Caki2 (cell line): ENCODE measurements at places on chromosomes 1 and 21.

DNA sequence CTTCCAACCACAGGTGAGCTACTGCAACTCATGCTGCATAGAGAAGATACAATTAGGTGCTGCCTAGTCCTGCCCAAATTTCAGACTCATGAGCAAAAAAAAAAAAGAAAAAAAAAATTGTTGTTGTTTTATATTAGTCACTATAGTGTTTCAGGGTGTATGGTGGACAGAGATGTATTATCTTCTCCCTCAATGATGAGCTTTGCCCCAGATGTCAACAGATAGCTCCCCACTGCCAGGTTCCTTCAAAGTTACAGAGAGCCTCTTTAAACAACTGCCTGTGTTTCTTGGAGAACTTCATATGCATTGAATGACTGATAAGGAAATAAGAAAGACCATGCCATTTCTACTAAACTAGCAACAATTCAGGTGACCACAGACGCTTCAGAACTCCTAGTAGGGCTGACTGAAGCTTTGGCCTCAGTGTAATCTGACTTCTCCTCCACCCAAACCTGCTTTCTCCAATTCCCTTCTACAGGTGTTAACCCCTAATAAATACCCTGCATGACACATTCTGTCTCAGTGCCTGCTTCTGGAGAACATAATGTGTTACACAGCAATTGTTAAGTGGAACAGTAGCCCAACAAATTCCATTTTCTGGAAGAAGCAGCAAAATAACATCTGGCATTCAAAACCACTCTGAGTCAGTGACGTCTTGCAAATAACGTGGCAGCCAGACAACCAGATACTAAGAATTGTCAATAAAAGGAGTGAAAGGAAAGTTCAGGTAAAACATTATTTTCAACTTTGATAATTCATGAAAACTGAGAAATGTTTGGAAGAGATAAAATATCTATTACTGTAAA lies 147.7 kb downstream of the CDC42BPA start:
- DNase-seq, result no peak

DNA sequence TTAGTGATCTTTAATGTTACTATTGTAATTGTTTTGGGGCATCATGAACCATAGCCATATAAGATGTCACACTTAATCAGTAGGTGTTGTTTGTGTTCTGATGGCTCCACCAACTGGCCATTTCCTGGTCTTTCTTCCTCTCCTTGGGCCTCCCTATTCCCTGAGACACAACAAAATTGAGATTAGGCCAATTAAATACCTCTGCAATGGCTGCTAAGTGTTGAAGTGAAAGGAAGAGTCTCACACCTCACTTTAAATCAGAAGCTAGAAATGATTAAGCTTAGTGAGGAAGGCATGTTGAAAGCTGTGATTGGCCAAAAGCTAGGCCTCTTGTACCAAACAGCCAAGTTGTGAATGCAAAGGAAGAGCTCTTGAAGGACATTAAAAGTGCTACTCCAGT lies 30.7 kb downstream of the PPP2R5A start:
- peak; percentile 21 for DNase-seq

- DNase-seq, result no peak
Observed at GRCh38 chr1:165052431-165052830, 304.1 kb downstream of the LMX1A start.

GRCh38 chr1:233337505-233337904 lies 10.0 kb downstream of the MAP3K21 start:
- no peak for DNase-seq

DNA sequence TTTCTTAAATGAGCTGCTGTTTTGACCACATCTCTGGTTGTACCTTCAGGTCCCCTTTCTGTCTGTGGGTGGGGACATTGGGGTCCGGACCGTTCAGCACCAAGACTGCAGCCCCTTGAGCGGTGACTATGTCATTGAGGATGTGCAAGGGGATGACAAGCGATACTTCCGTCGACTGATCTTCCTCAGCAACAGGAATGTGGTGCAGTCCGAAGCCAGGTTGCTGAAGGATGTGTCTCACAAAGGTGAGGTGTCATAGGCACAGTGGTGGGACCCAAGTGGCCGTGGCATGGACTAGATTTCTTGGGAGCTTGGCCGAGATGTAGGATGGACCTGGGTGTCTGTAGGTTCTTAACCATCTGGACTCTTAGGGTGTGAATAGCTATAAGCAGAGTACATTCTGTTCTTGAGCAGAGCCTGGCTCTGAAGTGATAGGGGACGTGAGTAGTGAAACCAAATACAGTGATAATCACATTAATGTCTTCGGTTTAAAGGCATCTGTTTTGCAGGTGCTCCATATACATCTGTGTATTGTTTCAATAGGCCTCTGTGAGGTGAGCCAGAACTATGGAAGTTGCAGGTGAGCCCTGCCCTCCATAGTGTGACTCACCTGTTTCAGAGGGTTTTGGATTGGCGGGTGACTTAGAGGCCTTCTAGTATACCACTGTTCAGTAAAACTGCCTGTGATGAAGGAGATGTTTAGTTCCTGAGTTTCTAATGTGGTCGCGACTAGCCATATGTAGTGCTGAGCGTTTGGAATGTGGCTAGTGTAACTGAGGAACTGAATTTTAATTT lies 6.4 kb downstream of the METTL13 start:
- DNase-seq, result no peak

GRCh38 chr1:162218975-162219374 lies 149.5 kb downstream of the NOS1AP start:
- DNase-seq, result no peak

DNA sequence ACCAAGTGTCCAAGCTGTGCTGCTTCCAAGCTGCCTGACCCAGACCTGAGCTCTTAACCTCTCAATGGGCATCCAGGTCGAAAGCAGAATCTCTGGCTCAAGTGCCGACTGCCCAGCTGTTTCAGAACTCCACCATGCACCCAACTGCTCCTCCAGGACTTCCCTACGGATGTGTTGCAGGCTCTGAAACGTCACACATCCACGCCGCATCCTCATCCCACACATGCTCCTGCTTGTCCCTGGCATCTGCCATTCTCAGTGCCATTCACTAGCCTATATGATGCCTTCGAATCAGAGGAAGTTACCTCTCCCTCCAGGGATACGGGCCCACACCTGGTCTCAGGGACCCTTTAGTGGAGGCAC lies 11.2 kb downstream of the PDZK1IP1 start:
- no peak for DNase-seq

DNA sequence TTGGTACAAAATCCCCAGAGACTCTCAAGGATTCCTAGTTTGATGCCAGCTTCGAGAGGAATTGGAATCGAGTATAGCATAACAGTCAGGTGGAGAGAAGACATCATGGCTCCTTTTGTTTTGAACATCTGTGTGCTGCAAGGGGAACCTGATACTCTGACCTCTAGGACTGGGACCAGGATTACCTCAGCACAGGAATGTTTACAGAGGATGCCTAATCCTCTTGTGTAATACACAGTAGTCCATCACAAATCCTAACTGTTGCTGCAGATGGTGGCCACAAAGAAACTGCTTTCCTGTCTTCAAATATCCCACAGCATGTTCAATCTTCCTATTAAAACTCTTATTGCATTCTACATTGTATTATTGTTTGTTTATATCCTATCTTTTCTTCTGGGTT lies 111.8 kb upstream of the PRMT6 start:
- DNase-seq, result no peak

GRCh38 chr1:160607672-160608032 lies 28.4 kb upstream of the CD84 start:
- DNase-seq, result no peak

GRCh38 chr21:30194701-30195299 lies 21.1 kb downstream of the CLDN8 start:
- DNase-seq, result peak; percentile 33

GRCh38 chr1:211485480-211485857 lies 6.5 kb downstream of the RD3 start:
- DNase-seq, result no peak

GRCh38 chr1:165565751-165566490 lies 22.1 kb downstream of the LRRC52 start:
- no peak for DNase-seq

GRCh38 chr1:57033222-57034001 lies 67.6 kb upstream of the C8B start:
- DNase-seq, result no peak

- DNase-seq, result no peak
Observed at GRCh38 chr1:221768444-221769066, 26.7 kb upstream of the DUSP10 start.

DNA sequence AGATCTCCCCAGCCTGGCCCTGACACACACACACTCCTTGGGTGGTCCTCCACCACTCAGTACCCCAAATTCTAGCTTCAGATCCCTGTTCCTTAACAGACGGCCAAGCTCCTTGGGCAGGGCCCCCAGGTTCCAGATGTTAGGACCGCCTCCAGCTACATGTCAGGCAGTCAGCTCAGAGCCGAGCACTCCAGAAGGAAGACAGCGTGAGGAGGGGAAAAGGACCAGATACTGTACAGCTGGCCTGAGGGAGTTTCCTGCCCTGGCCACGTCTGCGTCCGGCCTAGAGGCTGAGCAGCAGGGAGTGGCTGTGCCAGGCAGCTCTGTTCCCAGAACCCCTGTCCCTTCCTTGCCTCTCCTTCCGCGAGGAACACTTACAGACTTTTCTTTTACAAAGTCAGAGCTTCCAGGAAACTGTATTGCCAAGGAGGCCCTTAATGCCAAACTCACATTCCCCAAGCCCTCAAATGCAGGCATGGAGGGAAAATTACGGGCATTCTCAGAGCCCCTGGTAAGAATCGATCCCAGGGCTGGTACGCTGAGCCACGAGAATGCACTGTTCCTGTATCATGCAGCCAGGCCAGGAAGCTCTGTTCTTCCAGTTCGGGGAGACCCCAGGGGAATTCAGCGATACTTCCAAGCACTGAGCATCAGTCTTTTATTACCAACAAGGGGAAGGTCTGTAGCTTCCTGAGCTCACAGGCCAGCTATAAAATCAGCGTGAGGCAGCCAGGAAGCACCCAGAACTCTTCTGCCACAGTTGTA lies 45.2 kb upstream of the CNTN2 start:
- DNase-seq, result no peak

- no peak for DNase-seq
Observed at GRCh38 chr1:180160357-180160756, 5.7 kb downstream of the QSOX1 start.

DNA sequence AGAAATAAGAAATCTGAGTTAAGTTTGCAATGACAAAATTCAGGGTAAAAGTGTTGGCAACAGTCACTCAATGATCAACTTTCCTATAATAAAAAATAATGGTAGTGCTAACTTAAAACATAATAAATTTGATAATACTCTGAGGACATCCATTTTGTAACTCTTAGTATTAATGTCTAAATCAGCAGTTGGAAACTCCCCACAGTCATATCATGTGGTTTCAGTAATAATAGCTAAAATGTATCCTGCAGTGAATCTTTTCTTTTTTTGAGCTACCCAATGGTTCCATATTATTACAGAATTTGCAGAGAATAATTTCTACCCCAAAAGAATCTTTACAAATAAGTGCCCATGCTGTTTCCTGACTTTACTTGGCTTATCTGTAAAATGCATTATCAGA lies 286.7 kb downstream of the PTPRC start:
- no peak for DNase-seq

- no peak for DNase-seq
Observed at GRCh38 chr1:97905141-97905940, 15.5 kb downstream of the DPYD start.

GRCh38 chr1:17597651-17598050 lies 58.2 kb downstream of the ARHGEF10L start:
- DNase-seq, result no peak

- no peak for DNase-seq
Observed at GRCh38 chr1:184021728-184022127, 15.8 kb downstream of the COLGALT2 start.

- DNase-seq, result no peak
Observed at GRCh38 chr1:23446661-23447310, 22.2 kb upstream of the TCEA3 start.

DNA sequence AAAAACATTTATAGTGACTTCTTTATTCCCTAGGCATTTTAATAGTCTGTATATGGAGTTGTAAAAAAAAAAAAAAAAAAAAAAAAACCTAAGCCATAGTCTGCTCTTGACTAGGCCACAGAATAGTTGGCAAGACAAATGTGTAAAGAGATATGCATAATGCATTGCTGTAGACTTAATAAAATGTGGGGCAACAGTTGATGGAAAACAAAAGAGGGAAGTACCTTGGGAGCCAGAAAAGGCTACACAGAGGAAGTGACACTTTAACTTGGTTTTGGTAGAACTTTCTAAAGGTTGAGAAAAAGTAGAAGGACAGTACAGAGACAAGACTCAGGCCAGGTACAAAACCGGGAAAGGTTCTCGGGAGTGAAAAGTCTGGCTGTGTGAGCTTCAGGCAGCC lies 802.9 kb upstream of the ADAMTS5 start:
- DNase-seq, result no peak

DNA sequence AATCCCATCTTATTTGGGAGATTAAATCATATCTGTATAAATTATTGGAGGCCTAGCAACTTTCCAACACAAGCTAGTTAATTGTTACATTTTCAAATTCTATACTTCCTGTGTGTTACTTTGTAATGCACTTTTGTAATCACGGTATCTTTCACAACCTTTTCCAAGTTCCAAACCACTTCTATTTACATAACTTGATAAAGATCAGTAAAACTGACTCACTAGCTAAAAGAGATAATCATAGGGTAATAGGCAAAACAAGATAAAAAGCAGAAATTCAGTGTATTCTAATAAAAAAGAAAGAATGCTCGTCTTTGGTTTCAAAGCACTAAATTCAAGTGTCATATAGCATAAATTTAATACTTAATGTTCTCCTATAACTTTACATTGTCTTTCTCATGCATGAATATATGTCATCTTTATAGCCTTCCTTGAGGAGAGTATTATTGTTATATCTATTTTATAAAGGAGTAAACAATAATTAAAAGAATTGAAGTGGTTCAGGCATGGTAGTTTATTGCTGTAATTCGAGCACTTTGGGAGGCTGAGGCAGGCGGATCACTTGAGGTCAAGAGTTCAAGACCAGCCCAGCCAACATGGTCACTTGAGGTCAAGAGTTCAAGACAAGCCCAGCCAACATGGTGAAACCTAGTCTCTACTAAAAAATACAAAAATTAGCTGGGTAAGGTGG lies 66.4 kb downstream of the RGS13 start:
- DNase-seq, result peak; percentile 43

DNA sequence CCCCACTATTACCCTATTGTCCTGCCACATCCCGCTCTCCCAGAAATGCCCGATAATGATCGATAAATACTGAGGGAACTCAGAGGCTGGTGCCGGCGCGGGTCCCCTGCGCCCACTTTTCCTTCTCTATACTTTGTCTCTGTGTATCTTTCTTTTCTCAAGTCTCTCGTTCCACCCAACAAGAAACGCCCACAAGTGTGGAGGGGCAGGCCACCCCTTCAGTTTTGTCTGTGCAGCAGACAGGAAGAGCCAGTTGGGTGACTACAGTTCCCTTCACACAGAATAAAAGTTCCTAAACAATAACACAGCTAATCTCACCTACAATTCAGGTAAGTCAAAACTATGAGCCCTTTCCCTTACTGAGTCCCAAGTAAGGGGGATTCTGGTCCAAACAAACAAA lies 423.7 kb downstream of the SMYD3 start:
- DNase-seq, result no peak

GRCh38 chr1:23484253-23485001 lies 448 bp upstream of the ASAP3 start:
- DNase-seq, result peak; percentile 93

- no peak for DNase-seq
Observed at GRCh38 chr1:175373786-175374623, 181.4 kb upstream of the KIAA0040 start.

GRCh38 chr1:150127868-150128267 lies 21.8 kb upstream of the PLEKHO1 start:
- DNase-seq, result no peak
